Effector CD4-positive, alpha-beta T cell (primary cell): ENCODE measurements at places on chromosomes 13 and 19.
A peak's percentile ranks its signal among the peaks of the same experiment; 100 is the strongest.

DNA sequence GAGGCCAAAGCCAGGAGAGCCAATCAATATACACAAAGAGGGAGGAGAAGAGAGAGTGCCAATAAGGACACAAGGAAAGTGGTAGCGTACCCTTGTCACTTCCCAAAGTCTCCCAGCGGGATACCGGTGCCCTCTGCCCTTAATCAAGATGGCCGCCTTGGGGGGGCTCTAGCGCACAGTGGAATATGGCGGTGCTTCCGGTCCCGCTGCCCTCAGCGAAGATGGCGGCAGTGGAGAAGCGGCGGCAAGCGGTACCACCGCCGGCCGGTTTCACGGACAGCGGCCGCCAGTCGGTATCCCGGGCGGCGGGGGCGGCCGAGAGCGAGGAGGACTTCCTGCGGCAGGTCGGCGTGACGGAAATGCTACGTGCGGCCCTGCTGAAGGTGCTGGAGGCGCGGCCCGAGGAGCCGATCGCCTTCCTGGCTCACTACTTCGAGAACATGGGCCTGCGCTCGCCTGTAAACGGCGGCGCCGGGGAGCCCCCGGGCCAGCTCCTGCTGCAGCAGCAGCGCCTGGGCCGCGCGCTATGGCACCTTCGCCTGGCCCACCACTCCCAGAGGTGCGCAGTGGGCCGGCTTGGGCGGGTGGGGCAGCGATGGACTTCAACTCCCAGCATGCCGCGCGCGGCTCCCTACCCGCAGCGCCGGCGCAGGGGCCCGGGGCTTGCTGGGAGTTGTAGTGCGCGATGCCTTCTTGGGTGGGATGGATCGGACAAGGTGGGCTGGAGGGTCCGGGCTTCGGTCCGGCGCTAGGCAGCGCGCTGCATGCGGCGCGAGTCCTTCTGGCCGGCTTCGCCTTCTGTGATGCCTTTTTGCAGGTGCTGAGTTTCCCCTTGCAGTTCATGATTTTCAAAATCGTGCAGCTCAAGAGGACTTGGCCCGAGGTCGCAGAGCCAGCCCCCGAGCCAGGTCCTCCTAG, at the start of gene TPGS1:
Gene TPGS1 (plus strand): TSS at position 212 of the 918 bp plus-strand sequence. CDS start 10 bp downstream, at position 222.
- peak; percentile 67 for DNase-seq

- DNase-seq: no peak
Measured at GRCh38 chr13:65592731-65593130, 1637.4 kb downstream of the PCDH9 start.

GRCh38 chr19:40178756-40179155, 12.5 kb upstream of the MAP3K10 start:
- DNase-seq: no peak

DNA sequence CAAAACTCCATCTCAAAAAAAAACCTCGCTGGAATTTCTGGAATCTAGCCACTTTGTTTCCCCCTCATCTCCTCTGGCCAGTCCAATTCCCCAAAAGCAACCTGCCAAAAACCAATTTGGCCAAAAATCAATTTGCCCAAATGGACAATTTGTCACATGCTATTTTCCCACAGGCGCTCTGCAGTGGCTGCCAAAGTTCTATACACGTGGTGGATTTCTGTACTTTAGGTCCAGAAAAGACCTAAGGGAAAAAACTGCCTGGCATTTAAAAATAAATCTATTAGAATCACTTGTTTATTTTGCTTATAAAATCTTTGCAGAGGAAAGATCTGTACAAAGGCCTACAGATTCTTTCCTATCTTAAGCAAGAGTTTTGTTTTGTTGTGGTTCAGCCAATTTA, 79.4 kb downstream of the MAP4K1 start:
- no peak for DNase-seq

DNA sequence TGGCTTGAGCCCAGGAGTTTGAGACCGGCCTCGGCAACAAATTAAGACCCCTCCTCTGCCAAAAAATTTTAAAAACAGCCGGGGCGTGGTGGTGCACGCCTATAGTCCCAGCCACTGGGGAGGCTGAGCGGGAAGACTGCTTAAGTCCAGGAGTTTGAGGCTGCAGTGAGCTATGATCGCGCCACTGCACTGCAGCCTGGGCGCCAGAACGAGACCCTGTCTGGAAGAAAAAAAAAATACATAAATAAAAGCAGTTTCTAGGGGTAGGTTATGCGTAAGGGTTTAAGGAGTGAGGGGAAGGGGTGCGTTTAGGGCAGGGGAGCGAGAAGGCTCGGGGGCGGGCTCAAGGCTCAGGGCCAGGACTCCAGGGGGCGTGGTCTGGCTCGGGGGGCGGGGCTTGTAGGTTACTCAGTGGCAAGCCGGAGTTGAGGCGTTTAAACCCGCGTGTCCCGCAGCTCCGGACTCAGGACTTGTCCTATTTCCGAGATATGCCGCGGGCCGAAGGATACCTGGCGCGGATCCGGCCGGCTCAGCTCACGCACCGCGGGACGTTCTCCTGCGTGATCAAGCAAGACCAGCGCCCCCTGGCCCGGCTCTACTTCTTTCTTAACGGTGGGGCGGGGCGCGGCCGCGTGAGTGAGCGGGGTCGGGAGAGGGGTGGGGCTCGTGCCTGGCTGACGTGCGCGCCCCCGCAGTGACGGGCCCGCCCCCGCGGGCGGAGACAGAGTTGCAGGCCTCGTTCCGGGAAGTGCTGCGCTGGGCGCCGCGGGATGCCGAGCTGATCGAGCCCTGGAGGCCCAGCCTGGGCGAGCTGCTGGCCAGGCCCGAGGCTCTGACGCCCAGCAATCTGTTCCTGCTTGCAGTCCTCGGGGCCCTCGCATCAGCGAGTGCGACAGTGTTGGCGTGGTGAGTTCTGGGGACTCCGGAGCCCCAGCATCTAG, 10.7 kb downstream of the SPACA6 start:
- peak; percentile 93 for DNase-seq

GRCh38 chr19:51621178-51621577, 9.0 kb downstream of the SIGLEC5 start:
- no peak for DNase-seq

GRCh38 chr19:53907690-53908089, 1.4 kb upstream of the CACNG7 start:
- DNase-seq: no peak

DNA sequence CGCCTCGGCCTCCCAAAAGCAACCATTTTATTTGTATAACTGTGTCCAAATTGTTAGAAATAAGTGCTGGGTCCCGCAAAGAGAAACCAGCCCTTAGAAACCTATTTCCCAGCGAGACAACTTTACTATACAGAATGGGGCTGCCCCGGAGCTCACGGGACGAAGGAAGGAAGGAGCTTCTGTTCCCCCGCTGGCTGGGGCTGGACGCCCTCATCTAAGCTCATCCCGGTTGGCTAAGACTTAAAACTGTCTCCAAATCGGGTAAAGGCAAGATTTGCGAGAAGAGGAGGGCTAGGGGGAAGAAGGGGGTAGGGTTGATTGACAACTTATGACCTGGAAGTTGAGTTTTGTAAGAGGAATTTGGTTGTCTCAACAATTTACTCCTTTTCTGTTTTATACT, 12.3 kb upstream of the BSG start:
- DNase-seq: no peak

DNA sequence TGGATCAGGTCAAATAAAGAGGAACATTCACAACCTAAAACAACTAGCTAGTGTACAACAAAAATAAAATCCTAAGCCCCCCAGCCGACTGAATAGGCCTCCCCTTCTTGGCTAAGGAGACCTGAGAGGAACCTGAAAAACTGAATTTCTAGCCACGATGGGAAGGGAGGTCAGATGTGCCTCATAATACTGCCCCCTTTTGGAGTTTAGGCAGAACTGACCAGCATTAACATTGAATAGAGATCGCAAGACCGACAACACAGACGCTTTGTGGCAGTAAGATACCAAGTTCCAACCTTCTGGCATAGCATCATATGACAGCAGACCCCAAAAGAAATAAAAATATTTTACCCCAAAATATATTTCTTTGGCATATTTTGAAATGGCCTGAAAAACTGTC, 15.9 kb downstream of the CBY2 start:
- DNase-seq: no peak

DNA sequence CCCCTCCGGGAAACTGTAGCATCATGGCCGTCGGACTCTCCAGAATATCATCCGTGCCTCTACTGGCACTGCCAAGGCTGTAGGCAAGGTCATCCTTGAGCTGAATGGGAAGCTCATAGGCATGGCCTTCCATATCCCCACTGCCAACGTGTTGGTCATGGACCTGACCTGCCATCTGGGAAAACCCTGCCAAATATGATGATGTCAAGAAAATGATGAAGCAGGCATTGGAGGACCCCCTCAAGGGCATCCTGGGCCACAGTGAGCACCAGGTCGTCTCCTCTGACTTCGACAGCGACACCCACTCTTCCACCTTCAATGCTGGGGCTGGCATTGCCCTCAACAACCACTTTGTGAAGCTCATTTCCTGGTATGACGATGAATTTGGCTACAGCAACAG, 41.9 kb upstream of the CALM3 start:
- no peak for DNase-seq

- DNase-seq: no peak
Measured at GRCh38 chr19:48194844-48195830, 24.7 kb downstream of the ZSWIM9 start.

- no peak for DNase-seq
Measured at GRCh38 chr19:50500060-50500752, 10.8 kb downstream of the JOSD2 start.

DNA sequence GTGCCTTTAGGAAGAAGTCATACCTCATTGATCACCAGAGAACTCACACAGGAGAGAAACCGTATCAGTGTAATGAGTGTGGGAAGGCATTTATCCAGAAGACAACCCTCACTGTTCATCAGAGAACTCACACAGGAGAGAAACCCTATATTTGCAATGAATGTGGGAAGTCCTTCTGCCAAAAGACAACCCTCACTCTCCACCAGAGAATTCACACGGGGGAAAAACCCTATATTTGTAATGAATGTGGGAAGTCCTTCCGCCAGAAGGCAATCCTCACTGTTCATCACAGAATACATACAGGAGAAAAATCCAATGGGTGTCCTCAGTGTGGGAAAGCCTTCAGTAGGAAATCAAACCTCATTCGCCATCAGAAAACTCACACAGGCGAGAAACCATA, 21.9 kb downstream of the ZNF382 start:
- no peak for DNase-seq

GRCh38 chr13:64480672-64481071, 2749.5 kb downstream of the PCDH9 start:
- no peak for DNase-seq

- DNase-seq: no peak
Measured at GRCh38 chr13:94031609-94032008, 447.9 kb downstream of the DCT start.

DNA sequence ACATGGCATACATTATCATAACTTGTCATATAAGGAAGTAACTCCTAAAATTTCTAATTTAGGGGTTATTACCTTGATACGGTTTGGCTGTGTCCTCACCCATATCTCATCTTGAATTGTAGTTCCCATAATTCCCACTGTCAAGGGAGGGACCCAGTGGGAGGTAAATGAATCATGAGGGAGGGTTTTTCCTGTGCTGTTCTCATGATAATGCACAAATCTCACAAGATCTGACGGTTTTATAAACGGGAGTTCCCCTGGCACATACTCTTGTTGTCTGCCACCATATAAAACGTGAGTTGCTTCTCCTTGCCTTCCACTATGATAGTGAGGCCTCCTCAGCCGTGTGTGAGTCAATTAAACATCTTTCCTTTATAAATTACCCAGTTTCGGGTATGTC, 76.0 kb downstream of the ZDHHC20 start:
- DNase-seq: no peak

- no peak for DNase-seq
Measured at GRCh38 chr19:39372047-39372802, 18.7 kb downstream of the PAF1 start.

GRCh38 chr19:33143897-33144405, 12.0 kb downstream of the WDR88 start:
- peak; percentile 50 for DNase-seq

DNA sequence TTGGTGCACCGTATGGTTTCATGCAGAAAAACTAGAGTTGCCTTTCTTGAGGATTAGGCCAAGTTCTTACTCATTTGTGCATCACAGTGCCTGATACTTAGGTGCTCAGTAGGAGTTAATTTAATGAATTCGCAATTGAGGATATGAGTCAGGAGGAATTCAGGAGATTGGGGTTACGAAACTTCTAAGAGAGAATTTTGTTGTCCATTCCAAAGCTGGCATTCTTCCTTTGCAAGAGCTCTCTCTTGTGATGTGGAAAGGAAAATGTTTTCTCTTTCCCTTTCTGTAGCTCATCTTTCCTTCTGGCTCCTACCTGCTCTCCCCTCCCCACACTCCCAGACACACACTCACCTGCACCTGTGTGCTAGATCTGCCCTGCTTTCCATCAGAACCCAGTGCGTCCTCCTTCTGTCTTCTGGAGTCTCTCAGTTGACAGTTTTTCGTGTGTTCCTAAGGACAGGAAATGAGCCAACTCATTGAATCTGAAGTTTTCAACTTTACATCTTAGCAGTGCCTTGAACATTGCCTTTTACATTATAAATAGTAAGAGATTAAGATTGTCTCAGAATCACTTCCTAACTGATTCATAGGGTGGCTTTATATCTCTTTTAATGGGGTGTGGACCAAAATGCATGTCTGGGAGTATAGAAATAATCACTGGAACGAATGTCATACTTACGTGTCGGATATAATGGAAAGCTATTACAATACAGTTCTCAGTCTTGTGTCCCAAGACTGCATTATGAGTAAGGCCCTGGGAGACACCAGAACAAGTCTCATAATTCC, 19.7 kb upstream of the ERCC5 start:
- no peak for DNase-seq

DNA sequence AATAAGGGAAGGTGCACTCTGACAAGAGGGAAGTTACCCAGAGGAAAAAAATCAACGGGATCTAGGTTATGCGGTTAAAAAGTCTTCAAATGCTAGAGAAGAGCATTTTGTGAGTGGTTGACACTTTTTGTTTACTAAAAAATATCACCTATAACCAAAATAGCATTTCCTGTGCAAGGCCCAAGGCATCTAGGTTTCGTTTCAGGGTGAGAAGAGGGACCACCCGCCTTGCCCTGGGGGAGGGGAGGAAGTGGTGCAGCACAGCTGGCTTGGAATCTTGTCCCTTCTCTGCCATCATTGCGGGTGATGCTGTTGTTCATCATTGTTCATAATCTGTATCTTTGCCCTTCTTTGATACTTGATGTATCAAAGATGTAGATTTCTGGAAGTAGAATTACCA, 80.6 kb downstream of the NUFIP1 start:
- DNase-seq: no peak

- DNase-seq: no peak
Measured at GRCh38 chr19:23526302-23526701, 131.0 kb upstream of the ZNF91 start.

DNA sequence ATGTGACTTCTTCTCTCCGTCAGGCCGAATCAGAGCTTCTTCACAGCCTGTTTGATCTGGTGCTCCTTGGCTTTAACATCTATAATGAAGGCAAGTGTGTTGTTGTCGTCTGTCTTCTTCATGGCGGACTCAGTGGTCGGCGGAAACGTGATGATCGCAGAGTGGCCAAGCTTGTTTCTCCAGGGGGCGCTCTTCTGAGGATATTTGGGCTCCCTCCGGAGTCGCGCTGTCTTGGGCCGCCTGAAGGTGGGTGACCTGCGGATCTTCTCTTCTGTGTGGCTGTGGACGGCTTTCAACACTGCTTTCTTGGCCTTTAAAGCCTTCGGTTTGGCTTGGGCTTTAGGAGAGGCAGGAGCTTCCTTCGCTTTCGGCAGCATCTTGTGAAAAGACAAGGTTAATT, 9.8 kb downstream of the TPRX1 start:
- DNase-seq: no peak

- DNase-seq: no peak
Measured at GRCh38 chr19:42563352-42564210, 31.1 kb downstream of the CEACAM8 start.

- no peak for DNase-seq
Measured at GRCh38 chr13:65600702-65601101, 1629.4 kb downstream of the PCDH9 start.
